ENCODE measurements at places on chromosomes 3 and 15.

- DNase-seq, result no peak
Observed at GRCh38 chr3:195467641-195468390, 25.0 kb upstream of the ACAP2 start.

DNA sequence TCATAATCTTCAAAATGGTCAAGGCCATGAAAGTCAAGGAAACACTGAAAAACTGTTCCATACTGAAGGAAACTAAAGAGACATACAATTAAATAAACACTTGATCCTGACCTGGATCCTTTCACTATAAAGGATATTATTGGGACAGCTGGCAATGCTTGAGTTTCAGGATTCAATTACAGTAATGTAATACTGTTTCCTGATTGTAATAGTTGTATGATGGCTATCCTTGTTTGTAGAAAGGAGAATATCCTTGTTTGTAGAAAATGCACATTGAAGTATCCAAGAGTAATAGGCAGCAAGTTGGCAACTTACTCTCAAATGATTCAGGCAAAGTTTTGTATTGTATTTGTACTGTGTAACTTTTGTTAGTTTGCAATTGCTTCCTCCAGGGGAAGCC, 4.6 kb downstream of the CIDEC start:
- DNase-seq, result no peak

DNA sequence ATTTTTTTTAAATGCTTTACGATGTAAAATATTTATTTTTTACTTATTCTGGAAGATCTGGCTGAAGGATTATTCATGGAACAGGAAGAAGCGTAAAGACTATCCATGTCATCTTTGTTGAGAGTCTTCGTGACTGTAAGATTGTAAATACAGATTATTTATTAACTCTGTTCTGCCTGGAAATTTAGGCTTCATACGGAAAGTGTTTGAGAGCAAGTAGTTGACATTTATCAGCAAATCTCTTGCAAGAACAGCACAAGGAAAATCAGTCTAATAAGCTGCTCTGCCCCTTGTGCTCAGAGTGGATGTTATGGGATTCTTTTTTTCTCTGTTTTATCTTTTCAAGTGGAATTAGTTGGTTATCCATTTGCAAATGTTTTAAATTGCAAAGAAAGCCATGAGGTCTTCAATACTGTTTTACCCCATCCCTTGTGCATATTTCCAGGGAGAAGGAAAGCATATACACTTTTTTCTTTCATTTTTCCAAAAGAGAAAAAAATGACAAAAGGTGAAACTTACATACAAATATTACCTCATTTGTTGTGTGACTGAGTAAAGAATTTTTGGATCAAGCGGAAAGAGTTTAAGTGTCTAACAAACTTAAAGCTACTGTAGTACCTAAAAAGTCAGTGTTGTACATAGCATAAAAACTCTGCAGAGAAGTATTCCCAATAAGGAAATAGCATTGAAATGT, 15.6 kb downstream of the THBS1 start:
- DNase-seq, result no peak

DNA sequence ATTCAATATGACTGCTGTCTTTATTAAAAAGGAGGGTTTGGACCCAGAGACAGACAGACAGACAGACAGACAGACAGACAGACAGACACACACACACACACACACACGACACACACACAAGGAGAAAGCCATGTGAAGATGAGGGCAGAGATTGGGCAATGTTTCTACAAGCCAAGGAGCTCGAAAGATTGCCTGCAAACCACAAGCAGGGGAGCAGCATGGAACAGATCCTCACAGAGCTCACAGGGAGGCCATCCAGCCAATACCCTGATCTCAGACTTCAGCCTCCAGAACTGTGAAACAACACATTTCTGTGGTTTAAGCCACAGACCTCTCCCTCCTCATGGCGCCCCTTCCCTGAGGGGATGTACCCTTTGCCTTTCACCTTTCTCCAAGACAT, 35.8 kb upstream of the ABHD2 start:
- no peak for DNase-seq

GRCh38 chr3:89533275-89533674, 425.9 kb downstream of the EPHA3 start:
- no peak for DNase-seq

- DNase-seq, result peak; percentile 83
Observed at GRCh38 chr15:45118131-45118588, 4.0 kb downstream of the DUOXA2 start.

DNA sequence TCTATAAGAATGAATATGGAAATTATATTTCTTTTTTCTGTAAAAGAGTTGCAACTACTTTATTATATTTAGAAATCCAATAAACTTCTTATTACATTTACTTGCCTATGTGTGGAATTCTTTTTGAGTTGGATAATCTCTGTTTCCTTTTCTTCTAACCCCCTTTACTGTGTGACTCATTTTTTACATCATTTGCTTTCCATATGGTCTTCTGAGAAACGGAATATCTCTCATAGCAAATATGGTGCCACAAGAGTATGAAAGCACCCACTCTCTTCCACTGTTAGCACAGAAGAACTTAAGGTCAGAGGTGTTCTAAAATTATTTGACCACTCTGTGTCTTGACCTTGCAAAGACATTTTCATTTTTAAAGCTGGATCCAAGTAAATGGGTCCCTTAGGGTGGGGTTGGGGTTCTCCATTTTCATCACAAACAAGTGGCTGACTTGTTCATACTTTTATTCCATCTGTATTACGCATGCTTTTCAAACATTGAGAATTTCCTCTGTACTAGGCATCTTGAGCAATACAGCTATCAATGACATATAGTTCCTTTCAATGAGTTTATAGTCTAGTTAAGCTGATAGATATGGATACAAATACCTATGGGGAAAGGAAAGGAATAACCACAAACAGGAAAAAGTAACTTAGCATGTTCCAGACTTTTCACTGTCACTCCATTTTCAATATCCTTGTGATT, 281.1 kb upstream of the TPRG1 start:
- no peak for DNase-seq
